BJ (cell line): ENCODE measurements at places on chromosomes 7 and 10. TPM values are rescaled to one million over a fixed set of nuclear protein-coding genes. Genes with fewer than 3 reads are reported as not detected.

DNA sequence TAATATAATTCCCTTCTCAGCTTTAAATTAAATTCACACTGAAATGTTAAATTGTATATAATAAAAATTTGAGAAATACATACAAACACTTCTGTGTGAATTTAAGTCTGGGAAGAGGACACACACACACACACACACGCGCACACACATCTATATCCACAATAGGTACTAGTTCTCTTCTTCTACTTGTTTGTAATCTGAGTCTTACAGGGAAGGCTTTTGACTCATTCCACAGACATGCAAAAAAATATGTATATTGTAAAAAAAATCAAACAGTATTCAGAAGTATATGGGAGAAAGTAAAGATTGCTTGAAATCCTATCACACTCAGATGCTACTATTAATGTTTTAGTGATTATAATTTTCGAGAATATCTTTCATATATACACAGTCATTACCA is 276.2 kb downstream of the MDFIC start:
- no peak for DNase-seq

- DNase-seq: no peak
Observed at GRCh38 chr7:7628476-7628875, 12.1 kb upstream of the UMAD1 start.

DNA sequence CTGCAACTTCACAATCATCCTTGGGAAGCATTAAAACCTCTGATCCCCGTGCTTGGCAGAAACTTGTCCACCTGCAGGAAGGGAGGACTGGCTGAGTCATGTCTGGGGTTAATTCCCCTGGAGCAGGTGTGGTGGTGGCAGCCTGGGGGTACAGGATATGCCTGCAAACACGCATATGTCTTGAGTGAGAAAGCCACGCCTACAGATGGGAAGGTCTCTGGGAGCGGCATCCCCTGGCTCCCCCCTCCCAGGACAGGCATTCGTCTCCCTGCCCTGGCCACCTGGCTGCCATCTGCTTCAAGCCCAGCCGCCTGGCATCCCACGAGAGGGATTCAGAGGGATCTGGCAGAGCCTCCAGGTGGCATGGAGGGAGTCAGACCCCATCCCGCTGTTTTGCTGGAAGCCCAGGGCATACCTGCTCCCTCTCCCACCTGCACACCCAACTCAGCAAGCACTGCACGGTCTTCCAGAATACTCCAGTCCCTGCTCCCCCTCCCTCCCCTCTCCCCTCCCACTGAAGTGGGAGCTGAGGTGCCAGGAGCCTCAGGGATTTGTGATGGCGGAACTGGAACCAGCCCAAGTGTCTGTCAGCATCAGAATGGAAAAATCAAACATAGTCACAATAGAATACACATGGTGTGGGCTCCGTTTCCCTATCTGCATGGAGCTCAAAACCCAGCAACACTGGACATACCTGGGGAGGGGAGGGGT is 61.0 kb downstream of the CAMK2B start:
- no peak for DNase-seq

DNA sequence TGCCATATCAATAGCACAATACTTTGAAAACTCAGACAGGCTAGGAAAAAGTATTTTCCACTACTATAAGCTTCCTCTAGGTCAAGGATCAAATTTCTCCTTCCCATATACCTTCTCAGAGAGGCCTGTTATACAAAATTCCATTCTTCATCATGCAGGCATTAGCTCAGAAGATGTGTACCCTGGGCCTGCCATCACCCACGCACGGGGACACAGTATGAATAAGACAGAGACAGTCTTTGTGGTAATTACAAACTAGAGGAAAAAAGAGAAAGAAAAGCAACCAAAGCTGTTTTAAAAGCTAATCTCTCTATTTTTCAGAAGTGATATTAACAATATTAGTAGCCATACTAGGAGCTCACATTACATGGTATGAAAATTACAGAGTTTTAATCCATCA is 236.8 kb upstream of the AOAH start:
- DNase-seq: no peak

GRCh38 chr10:11161096-11161495 is 143.4 kb downstream of the CELF2 start:
- no peak for DNase-seq

- no peak for DNase-seq
Observed at GRCh38 chr7:128818694-128819093, 11.5 kb upstream of the FLNC start.

DNA sequence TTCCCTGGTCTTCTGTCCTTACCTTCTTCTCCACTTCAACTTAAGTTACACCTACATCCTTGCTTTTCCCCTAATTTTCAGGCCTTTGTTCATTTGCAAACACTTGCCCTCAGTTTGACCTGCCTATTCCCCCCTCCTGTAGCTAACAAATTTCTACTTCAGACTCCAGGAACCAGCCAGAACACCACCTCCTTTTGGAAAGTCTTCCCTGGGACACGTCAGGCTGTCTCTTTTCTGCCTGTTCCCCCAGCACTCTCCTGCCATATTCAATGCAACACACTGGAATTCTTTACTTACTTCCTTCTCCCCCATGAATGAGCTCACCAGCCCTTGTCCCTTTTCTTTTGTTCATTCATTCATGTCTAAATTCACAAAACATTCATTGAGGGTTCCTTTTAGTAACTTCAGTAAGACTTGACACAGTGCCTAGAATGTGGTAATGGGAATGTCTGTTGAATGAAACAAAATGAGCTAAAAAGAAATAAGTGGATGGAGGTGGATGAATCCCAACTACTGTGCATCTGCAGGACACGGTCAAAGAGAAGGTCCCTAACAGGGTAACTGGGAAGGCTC is 478.0 kb downstream of the KCNMA1 start:
- no peak for DNase-seq

- DNase-seq: peak; percentile 97
Observed at GRCh38 chr7:134613623-134614347, 32.9 kb upstream of the BPGM start.

DNA sequence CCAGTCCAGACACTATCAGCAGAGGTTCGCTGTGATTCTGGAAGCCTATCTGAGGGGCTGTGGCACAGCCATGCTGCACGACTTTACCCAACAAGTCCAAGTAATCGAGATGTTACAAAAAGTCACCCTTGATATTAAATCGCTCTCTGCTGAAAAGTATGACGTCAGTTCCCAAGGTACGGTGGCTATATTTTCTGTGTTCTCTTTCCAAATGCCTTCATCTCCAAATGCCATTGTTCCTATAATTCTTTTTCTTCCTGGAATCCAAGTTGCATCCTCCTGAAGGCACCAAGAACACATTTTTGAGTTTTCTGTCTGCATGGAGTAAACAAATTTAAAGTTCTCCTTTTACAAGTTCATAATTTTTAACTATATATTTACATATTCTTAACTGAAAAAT is 7.7 kb downstream of the PIK3CG start:
- no peak for DNase-seq

DNA sequence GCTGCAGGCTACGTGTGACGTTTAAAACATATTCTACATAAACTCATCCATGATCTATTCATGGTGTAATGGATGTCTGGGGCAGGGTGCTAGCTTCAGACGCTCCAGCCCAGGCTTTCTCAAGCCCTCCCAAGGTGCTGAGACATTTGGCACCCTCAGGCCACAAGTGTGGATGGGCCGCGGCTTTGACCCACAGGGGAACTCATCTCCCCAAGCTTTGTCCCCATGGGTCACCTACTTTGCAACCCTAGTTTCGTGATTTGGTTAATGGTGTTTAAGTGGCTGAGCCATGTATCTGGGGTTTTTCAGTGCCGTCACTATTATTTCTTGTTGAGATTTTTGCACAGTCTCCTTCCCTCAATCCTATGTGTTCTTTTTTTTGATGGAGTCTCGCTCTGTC is 66.0 kb downstream of the GRK5 start:
- DNase-seq: no peak

DNA sequence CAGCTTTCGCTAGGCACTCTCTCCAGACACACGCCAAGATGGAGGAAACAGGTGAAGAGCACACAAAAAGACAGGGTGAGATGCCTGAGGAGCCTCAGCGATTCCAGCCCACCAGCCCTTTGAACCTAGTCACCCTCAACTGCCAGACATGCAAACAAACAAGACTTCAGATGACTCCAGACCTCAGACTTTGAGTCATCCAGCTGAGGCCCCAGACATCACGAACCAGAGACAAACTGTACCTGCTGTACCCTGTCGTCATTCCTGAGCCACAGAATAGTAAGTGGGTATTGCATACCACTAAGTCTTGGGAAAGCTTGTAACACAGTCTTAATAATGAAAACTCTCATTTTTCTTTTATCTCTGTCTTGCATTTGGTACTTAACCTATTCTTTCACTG is 126.6 kb upstream of the LSM8 start:
- no peak for DNase-seq

GRCh38 chr10:4501306-4501705 is 324.7 kb upstream of the AKR1E2 start:
- no peak for DNase-seq

- no peak for DNase-seq
Observed at GRCh38 chr7:51354434-51354833, 37.8 kb upstream of the COBL start.

DNA sequence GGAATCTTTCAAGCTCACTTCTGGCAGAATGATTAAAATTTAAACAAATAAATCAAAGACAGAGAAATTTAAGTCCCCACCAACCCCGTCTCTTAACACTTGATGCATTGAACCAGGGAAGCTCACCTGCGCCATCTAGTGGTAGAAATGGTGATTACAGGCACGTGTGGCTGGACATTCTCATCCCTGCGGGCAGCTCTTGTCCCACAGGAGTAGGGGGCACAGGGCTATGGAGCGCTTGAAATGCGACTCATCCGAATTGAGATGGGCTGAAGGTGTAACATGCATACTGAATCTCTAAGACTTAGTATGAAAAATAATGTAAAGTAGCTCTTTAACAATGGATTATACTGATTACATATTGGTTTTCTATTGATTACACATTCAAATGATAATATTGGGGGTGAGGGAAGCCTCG is 24.8 kb upstream of the SLIT1 start:
- DNase-seq: no peak

- no peak for DNase-seq
Observed at GRCh38 chr10:129951101-129951969, 12.7 kb downstream of the EBF3 start.

DNA sequence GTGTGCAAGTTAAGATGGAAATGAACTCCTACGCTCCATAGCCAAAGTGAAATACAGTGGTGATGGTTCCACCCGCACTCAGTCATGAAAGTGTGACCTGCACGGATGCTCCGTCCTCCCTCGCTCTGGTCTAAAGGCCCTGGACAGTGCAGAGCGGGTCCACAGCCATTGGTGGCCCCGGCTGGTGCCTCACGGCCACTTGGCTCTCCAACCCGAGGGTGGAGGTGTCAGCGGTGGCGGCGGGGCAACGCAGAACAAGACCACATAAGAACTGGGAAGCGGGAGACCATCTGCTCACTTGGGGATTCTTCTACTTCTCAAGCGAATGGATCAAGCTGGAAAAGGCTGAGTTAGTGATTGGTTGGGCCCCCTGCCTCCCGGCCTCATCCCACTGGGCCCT is 60.7 kb downstream of the NKX6-2 start:
- DNase-seq: no peak

DNA sequence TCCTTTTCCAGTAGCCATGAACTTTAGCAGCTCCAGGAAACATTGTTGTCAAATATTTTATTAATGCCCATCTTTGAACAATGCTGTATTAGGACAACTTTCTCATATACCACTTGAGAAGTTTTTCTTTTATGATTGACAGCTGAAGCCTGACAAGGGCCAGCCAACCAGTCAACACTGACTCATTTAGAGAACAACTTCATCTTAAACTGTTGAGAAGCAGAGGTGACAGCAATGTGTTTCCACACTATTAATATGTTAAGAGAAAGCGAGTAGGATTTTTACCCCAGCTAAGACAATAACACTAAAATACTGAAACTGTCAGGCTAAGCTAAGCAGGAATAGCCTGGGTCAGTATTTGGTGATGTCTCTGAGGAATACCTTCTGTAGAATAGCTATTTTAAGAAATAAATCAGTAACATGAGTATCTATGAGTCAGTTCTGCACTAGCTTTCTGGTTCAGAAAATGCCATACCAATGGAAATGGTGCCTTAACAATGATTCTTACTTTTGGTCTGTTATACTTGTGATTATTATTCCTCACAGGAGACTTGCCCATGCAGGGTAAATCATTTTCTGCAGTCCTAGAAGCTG is 168.8 kb upstream of the POT1 start:
- no peak for DNase-seq

The MOSPD3 gene
- 5.2 and 15.0 TPM in 2 replicates for polyA plus RNA-seq

The CCDC136 gene
- polyA plus RNA-seq: 13.1 and 13.2 TPM in 2 replicates

The WNT2 gene
- polyA plus RNA-seq: 7.7 and 8.4 TPM in 2 replicates

The ACSM6 gene
- polyA plus RNA-seq: not detected in 2 replicates

The ITGA8 gene
- polyA plus RNA-seq: 10.1 and 11.3 TPM in 2 replicates

The ARMH3 gene
- 17.9 and 18.5 TPM in 2 replicates for polyA plus RNA-seq

The NKX6-2 gene
- polyA plus RNA-seq: not detected in 2 replicates

The KLF14 gene
- polyA plus RNA-seq: not detected in 2 replicates

The FAM180A gene
- polyA plus RNA-seq: 2.0 and 2.1 TPM in 2 replicates

The OR2A7 gene
- 0.53 and 0.86 TPM in 2 replicates for polyA plus RNA-seq

The FGFBP3 gene
- polyA plus RNA-seq: 0.11 and 0.22 TPM in 2 replicates
